Suppressor macrophage treated with lipopolysaccharide for 1 hour (primary cell): ENCODE measurements at places on chromosomes 1 and 21.
A peak's percentile ranks its signal among the peaks of the same experiment; 100 is the strongest.

DNA sequence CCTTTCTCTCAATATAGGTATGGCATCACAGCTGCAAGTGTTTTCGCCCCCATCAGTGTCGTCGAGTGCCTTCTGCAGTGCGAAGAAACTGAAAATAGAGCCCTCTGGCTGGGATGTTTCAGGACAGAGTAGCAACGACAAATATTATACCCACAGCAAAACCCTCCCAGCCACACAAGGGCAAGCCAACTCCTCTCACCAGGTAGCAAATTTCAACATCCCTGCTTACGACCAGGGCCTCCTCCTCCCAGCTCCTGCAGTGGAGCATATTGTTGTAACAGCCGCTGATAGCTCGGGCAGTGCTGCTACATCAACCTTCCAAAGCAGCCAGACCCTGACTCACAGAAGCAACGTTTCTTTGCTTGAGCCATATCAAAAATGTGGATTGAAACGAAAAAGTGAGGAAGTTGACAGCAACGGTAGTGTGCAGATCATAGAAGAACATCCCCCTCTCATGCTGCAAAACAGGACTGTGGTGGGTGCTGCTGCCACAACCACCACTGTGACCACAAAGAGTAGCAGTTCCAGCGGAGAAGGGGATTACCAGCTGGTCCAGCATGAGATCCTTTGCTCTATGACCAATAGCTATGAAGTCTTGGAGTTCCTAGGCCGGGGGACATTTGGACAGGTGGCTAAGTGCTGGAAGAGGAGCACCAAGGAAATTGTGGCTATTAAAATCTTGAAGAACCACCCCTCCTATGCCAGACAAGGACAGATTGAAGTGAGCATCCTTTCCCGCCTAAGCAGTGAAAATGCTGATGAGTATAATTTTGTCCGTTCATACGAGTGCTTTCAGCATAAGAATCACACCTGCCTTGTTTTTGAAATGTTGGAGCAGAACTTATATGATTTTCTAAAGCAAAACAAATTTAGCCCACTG is 11.5 kb downstream of the HIPK1 start:
- no peak for DNase-seq

GRCh38 chr1:151972542-151973248 is 21.0 kb downstream of the S100A10 start:
- DNase-seq = peak; percentile 81

DNA sequence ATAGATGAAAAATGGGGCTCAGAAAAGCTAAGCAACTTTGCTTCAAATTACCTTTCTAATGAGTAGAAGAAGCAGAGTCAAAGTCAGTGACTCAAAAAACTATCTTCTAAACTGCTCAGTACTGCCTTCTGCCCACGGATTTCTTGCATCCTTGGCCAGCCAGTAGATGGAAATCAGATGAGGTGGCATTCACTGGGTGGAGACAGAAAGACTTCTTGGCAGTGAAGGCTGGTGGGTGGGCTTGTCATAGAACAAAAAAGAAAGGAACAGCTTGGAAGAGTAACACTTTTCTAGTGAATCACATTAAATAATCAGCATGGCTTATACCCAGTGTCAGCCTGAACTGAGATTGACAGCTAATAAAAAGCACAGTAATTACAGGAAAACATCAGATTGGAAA is 170.7 kb downstream of the ST6GALNAC5 start:
- no peak for DNase-seq

DNA sequence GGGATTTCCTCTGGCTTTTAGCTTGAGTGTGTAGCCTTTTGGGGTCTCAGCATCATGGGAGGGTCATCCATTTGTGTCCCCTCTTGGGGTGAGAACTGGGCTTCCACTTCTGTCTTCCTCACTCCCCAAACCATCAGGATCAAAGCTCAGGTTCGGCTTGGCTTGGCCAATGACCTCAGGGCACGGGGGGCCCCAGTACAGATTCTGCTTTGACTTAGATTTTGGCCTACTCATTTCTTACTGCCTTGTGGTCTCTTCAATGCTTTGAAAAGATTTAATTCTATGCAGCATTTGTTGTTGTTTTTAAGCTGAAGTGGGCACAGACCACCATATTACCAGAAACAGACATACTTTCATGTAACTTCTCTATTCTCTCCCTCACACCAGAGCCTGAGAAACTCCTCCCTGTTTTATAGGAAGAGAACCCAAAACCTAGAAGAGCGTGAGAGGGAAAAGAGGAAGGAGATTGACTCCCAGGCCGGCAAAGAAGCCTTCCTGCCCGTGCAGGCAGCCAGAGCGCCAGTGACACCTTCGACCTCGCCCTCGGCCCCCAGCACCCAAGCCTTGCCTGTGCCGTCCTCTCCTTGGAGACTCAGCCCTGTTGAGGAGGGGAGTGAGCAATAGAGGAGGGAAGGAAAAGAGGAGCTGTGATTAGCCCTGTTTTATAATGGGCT is 1.9 kb upstream of the S100A3 start:
- DNase-seq = peak; percentile 78

GRCh38 chr1:240553351-240553750 is 58.6 kb downstream of the GREM2 start:
- DNase-seq = no peak

GRCh38 chr21:41888749-41889376 is 9.7 kb upstream of the PRDM15 start:
- DNase-seq = no peak

DNA sequence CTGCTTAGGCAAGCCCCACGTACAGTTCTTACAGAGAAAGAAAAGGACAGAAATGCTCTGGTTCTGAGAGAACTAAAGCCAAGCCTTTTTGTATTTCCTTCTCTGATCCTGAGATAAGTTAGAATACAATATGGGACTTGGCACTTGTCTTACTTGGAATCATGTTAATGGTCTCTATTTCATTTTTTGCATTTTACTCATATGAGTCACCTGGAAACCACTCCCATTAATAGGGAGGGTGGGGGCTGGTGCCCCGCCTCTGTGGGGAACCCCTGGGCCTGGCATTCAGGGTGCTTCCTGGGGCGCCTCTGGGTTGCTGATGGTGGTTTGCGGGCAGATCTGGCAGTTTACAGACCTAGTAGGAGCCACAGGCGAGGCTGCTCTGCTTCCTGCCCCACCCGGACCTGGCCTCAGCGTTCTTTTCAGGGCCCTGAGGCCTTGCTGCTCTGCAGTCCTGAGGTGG is 26.7 kb downstream of the TSPAN2 start:
- DNase-seq = peak; percentile 35

DNA sequence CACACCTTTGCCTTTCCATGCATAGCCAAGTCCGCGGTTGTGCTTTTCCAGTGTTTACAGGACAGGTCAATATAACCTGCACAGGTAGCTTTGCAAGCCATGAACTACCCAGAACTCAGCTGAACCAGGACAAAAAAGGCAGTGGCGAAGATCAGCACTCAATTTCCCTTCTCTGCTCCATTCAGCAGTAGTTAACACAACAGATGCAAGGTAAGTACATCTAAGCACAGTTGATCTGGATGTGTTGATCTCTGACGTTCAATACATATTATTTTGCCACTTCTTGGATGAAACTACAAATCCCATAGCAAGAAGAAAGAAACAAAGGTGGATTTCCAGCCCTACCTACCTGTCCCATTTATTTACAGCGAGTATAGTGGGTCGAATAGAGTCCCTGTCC is 146.6 kb upstream of the KRTAP19-8 start:
- no peak for DNase-seq

DNA sequence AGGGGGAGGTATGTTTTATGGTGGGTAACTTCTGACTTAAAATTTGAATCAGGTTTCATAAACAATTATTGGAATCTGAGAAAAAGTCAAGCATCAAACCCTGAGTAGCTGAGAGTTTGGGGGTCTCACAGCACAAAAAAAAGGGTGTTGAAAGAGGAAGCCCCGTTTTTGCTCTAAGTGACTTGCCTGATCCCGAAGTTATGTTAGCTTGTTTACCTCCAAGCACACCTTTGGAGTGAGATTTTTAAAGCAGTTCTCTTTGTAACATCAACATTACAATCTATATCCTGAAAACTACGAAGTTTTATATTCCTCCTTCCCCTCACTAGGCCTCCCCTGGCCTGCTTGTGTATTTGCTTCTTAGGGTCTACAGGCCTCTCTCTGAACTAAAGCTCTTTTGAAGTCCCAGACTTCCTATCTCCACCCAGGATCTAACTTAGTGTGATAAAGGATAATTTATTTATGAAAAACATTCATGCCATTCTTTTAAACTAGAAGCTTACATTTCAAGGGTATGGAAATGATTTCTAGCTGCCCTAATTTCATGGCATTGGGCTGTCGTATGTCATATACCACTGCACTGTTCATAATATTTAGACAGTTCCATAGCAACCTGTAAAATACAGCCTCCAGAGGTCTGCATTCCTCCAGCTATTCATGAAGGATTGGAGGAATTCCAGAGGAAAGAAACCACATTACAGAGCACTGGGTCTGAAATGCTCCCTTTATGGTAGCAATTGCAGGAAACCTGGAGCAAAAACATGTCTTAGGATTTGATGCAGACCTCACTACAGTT is 36.1 kb upstream of the RGS1 start:
- no peak for DNase-seq

- DNase-seq = no peak
These were observed 97.9 kb downstream of the OBSCN start for GRCh38 chr1:228305721-228306152.

DNA sequence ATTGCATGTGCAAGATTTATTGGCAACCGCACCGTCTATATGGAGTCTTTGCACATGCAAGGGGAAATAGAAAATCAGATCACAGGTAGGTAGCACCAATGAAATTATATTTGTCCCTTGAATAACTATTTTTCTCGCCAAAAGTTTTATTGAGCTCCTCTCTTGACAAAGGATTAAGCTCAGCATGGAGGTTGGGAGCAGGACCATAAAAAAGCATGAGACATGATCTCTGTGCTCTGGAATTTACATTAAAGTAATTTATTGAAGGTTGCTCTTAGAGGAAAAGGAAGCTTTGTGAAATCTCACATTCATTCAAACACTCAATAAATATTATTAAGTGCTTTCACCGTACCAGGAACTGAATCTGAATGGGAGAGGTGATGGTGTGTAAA is 66.0 kb upstream of the UBE2U start:
- no peak for DNase-seq

GRCh38 chr21:34280389-34280795 is 83.4 kb upstream of the KCNE2 start:
- DNase-seq = no peak

- DNase-seq = peak; percentile 44
These were observed 10.5 kb upstream of the PRXL2B start for GRCh38 chr1:2575801-2576663.

DNA sequence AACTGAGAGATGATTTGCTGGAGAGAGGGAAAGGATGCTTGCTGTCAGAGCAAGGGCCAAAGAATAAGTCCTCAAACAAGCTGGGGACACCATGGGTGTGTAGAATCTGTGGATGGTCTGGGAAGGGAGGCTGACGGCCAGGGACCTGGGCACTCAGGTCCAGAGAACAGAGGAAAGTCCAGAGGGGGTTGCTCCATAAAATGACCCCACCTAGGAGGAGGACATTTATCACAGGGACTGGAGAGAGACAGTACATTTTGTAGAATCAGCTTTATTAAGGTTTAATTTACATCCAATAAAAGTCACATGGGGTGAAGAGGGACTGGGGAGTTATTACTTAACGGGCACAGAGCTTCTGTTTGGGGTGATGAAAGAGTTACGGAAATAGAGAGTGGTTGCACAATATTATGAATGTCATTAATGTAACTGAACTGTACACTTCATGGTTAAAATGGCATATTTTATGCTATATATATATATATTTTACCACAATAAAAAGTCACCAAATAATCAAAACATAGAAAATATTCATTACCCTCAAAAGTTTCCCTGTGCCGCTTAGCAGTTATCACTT is 73.0 kb upstream of the ABCD3 start:
- DNase-seq = peak; percentile 49

DNA sequence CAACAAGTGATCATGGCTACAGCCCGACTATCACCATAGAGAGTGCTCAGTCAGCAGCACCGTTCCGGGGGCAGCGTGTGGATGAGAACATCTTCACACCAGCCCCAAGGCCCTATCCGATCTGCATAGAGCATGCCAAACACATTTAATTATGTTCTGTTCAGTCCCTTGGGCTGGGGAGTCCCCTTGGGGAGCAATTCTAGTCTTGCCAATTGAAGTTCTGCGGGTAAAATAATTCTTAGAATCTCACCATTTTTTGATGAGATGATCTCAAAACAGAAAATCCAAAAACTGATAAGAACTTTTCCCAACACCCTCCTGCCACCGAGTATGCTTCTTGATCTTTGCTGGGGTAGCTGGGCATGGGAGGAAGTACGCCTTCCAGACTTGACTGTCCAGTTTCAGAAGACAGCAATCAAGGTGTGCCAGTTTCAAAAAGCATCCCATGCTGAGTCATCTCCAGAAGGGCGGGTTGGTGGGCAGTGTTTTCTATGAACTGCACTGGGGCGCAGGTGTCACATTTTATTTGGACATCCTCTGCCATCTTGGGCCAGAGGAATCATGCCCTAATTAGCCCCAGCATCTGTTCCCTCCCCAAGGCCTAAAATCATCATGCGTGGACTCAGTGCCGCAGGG is 20.8 kb upstream of the PTPRF start:
- no peak for DNase-seq

GRCh38 chr1:209756615-209757445 is 977 bp downstream of the TRAF3IP3 start:
- DNase-seq = no peak

- no peak for DNase-seq
These were observed 40.2 kb upstream of the PARP1 start for GRCh38 chr1:226447932-226448665.

DNA sequence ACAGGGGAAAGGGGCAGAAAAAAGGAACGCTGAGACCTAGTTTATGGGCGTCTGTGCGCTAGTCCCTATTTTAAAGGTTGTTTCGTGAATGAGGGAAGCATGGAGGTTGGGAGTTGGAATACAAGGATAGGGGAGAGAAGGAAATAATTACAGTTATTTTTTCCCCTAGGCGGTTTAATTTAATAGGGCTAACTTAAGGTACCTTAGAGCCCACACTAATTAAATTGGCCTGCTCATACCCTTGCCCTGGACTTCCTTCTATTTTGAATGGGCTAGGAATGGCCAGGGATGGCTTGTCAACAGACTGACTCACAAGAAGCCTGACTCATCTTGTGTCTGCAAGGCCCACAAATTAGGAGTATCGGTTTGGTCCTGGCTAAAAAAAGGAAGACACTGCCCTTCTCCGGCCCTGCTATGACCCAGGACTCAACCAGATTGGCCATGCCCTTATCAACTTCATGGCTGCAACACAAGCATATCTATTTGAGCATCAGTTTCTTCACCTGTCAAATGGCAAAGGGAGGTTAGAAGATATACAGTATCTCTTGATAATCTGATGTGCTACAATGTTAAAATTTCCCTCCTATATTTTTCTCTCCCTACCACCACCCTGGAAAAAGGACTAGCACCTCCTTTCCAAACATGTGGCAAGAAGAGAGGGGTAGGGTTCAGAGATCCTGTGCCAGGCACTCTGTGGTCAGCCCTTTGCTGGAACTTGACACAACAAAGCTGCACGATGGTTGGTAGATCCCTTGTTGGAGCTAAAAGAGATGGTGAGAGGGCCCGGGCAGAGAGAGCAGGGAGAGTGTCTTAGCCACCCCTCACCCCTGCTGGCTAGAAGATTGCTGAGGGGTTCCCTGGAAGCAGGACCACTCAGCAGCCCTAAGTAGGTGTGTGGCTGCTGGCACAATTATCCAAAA is 2.2 kb upstream of the SSBP3 start:
- peak; percentile 92 for DNase-seq
